Heart right ventricle (tissue), 16 donors: ENCODE measurements at places on chromosomes 13 and 19. TPM values are rescaled to one million over a fixed set of nuclear protein-coding genes. Genes with fewer than 3 reads are reported as not detected.

Gene STOML3
- not detected for total RNA-seq

Gene TTYH1
- 1.0 TPM for total RNA-seq

Gene ZNF135
- 4.4 TPM for total RNA-seq

GRCh38 chr19:29375429-29376119, 150.2 kb upstream of the VSTM2B start:
- no peaks in the 10 kb centered on the region for H3K36me3 ChIP-seq
- H3K4me3 ChIP-seq = no peak overlapping the region
- H3K27ac ChIP-seq = no peak overlapping the region
- no peak for DNase-seq
- peaks cover 45% of the 10 kb centered on the region for H3K27me3 ChIP-seq
- H3K4me1 ChIP-seq = no peaks in the 10 kb centered on the region

DNA sequence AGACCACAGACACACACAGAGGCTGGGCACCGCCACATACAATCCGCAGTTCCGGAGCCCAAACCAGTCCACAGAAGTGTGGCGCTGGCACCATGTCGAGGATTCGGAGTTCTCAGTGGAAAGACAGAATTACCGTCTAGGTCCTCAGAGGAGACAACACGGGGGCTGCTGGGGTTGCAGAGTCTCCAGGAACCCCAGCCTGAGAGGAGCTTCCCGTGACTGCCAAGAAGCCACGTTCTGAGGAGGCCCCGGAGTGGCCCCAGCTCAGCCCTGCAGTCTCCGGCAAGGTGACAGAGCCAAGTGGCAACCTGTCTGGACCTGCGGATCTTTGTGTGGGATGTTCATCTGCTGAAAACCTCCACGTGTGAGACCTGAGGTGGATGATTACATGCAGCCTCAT, 7.3 kb upstream of the ADPRHL1 start:
- H3K4me3 ChIP-seq = no peak overlapping the region
- no peak for DNase-seq
- H3K36me3 ChIP-seq = peaks cover 19% of the 10 kb centered on the region
- no peaks in the 10 kb centered on the region for H3K27me3 ChIP-seq

DNA sequence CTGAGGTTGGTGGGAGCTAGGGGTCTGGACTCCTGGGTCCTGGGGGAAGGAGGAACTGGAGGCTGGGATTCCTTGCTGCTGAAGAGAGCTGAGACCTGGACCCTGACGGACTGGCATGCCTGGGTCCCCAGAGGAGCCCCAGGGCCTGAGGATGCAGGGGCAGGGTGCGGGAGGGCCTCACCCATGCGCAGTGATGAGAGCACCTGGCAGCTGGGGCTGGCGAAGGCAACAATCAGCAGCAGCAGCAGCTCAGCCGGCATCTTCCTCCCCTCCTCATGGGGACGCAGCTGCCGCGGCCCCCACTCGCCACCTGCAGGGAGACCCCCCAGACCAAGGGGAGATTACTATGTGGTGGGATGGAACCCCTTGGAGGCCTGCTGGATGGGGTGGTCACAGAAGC, 4.5 kb downstream of the GRIK5 start:
- H3K36me3 ChIP-seq = no peaks in the 10 kb centered on the region
- no peaks in the 10 kb centered on the region for H3K4me1 ChIP-seq
- H3K27me3 ChIP-seq = peaks cover 43% of the 10 kb centered on the region
- no peak overlapping the region for H3K4me3 ChIP-seq

DNA sequence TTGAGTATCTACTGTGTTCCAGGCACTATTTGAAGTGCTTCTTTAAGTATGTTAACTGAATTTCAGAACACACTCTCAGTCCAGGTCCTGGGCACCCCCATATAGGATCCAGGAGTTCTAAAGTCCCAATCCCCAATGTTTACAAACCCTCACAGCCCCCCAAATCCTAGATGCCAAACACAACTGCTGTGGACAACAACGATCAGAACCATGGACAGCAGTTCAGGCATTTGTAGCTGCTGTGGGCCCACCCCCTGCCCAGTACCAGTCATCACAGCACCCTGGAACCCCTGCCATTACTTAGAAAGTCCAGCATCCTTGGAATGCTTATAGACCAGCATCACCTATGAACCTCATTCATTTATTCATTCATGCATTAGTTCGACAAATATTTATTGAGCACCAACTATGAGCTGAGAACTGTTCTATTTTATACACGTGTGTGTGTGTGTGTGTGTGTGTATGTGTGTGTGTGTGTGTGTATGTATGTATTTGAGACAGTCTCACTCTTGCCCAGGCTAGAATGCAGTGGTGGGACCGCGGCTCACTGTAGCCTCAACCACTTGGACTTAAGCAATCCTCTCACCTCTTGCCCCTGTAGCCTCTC, 19.3 kb upstream of the SDHAF1 start:
- peaks cover 23% of the 10 kb centered on the region for H3K27me3 ChIP-seq
- DNase-seq = no peak
- no peak overlapping the region for H3K4me3 ChIP-seq
- no peaks in the 10 kb centered on the region for H3K36me3 ChIP-seq
